Right cardiac atrium (tissue), 5 donors: ENCODE measurements at places on chromosomes 13 and 19.

DNA sequence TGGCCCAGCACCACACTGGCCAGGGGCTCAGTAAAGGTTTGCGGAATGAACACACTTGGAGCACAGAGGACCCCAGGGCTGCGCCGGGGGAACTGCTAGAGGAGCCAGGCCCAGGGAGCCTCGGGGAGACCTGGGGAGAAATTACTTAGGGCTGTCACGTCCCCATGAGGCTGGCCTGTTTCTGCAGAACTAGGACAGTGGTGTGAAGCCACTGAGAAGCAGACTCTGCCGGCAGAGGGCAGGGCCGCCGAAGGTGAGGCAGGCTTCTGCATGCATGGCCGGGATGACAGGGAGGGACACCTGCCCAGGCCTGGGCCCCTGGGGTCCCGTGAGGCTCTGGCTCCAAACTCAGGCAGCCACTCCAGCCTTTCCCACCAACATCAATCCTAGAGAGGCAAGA, 26.4 kb downstream of the ELAVL1 start:
- no peak for DNase-seq

GRCh38 chr19:11098327-11098726, 9.1 kb downstream of the LDLR start:
- DNase-seq = no peak

DNA sequence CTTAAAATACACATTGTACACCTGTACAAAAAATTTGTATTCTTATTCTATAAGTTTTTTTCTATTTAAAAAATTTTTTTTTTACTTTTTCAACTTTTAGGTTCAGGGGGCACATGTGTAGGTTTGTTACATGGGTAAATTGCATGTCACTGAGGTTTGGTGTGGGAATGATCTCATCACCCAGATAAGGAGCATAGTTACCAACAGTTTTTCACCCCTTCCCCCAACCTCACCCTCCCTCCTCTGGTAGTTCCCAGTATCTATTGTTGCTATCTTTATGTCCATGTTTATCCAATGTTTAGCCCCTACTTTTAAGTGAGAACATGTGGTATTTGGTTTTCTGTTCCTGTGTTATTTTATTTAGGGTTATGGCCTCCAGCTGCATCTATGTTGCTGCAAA, 89.9 kb downstream of the CDK8 start:
- no peak for DNase-seq

DNA sequence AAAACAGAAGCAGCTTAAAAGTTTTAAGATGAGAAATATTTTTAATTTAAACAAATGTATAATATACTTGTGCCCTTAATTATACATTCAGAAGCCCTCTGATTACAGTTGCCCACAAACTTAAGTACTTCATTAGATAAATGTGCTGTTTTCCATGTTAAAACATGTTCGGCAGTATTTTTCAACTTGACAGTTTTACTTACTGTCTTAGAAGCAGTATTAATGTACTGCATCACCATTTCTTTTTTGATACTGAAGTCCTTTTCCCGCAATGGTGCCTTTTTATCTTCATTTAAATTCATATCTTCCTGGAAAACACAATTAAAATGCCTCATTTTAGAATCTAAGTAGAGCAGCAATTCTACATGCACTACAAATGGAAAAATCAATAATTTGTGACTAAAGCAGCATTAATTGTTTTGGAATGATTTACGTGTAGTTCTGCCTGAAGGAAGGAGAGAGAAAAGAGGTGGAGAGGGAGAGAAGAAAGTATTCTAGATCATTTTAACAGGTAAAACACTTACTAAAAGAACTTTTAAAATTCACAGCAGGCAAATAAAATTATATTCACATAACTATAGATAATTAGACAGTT, 70.2 kb downstream of the DIAPH3 start:
- no peak for DNase-seq

DNA sequence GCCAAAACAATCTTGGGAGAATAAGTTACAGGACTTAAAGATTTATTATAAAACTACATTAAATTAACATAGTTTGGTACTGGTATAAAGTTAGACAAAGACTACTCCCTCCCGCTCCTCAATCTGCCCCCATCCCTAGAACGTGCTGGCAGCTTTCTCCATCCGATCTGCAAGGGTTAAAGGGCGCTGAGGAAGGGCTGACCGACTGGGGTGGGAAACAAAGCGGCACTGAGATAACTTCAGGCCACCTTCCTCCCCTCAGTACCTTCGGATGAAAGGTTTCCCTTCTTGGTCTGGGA, 790 bp upstream of the SUGT1 start:
- DNase-seq = no peak

- no peak for DNase-seq
Observed at GRCh38 chr13:96991072-96991471, 3.2 kb downstream of the OXGR1 start.

- no peak for DNase-seq
Observed at GRCh38 chr13:53405616-53406015, 377.0 kb downstream of the OLFM4 start.

DNA sequence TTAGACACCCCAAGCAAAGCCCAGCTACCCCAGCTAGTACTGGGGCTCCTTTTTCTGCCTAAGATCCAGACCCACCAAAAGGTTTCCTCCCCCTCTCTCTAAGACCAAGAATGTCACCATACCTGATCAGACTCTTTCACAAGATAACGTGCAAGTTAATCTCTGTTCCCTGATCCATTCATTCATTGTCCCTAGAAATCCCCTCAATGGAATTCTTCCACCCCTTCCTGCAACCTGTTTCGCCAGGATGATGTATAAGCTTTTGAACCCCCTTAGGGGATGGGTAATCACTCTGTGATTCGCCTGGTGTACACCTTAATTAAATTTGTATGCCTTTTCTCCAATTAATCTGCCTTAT, 17.3 kb upstream of the CLN5 start:
- DNase-seq = no peak

- DNase-seq = no peak
Observed at GRCh38 chr13:49998714-49999624, 2.1 kb downstream of the TRIM13 start.

DNA sequence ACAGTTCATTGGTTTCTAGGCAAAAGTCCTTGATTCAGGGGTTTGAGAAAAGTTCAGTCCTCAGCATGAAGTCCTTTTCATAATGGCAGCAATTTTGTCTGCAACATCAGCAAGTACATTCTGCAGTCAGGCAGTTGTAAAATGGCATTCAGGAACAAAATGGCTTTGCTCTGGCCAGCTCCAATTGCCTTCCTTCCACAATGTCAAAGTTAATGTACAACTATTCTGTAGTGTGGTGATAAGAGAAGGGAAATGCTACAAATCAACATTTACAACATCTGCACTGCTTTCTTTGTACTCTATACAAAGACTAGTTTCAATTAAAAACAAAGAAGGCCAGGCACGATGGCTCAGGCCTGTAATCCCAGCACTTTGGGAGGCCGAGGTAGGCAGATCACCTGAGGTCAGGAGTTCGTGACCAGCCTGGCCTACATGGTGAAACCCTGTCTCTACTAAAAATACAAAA, 1.8 kb upstream of the NEK3 start:
- no peak for DNase-seq

- no peak for DNase-seq
Observed at GRCh38 chr13:90696656-90697055, 650.8 kb upstream of the MIR17HG start.

- no peak for DNase-seq
Observed at GRCh38 chr19:17441241-17442021, 7.0 kb downstream of the TMEM221 start.
